Tongue (tissue), 3 donors: ENCODE measurements at places on chromosomes 1 and 21. TPM values are rescaled to one million over a fixed set of nuclear protein-coding genes. Genes with fewer than 3 reads are reported as not detected.

The FCER1G gene
- total RNA-seq = 4.4 TPM

The LAMC2 gene
- 11.8 TPM for total RNA-seq

The S100A7A gene
- not detected for total RNA-seq

The SPRR5 gene
- total RNA-seq = not detected

The USP33 gene
- total RNA-seq = 95.5 TPM

The PRR9 gene
- not detected for total RNA-seq

The NBPF11 gene
- total RNA-seq = 10.4 TPM

The ZSWIM5 gene
- total RNA-seq = 1.4 TPM

The SLC26A9 gene
- 0.10 TPM for total RNA-seq
